Effector memory CD8-positive, alpha-beta T cell (primary cell): ENCODE measurements at places on chromosomes 5 and 9.

- peak overlapping the region; percentile 100 for H3K27ac ChIP-seq
- peak overlapping the region; percentile 92 for H3K4me3 ChIP-seq
- H3K4me1 ChIP-seq: peaks cover 60% of the 10 kb centered on the region
- no peaks in the 10 kb centered on the region for H3K27me3 ChIP-seq
These were observed 19.4 kb downstream of the GBGT1 start for GRCh38 chr9:133144142-133144903.

DNA sequence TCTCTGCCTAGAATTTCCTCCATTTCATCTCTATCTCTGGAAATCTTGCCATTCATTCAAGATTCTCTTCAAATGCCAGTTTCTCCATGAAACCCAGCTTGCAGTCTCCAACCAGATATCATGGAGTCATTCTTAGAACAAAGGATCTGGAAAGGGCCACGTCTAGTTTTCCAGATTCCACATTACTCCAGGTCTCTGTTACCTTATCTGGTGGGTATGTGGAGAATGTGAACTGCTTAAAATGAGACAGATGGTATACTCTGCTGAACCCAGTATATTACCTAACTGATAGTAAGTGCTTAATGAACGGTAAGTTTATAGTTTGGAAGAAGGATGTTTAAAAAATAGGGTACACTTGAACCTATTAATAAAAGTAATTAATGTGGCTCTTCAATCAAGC is 52.3 kb upstream of the ZSWIM6 start:
- no peak for DNase-seq
- H3K27ac ChIP-seq: no peak overlapping the region
- no peak overlapping the region for H3K4me3 ChIP-seq
- no peaks in the 10 kb centered on the region for H3K36me3 ChIP-seq

- no peaks in the 10 kb centered on the region for H3K27me3 ChIP-seq
- H3K4me3 ChIP-seq: no peak overlapping the region
- no peak overlapping the region for H3K27ac ChIP-seq
- no peak for DNase-seq
- peaks cover 16% of the 10 kb centered on the region for H3K4me1 ChIP-seq
These were observed 18.5 kb downstream of the MRPS27 start for GRCh38 chr5:72301557-72301956.

DNA sequence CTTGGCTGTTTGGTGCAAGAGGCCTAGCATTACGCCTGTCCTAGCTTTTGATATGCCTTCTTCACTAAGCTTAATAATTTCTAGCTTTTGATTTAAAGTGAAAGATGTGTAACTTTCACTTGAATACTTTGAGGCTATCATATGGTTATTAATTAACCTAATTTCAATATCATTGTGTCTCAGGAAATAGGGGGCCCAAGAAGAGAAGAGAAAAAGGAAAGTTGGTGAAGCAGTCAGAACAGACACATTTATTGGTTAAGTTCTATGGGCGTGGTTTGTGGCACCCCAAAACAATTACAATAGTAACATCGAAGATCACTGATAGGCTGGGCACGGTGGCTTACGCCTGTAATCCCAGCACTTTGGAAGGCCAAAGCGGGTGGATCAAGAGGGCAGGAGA is 40.9 kb upstream of the F2RL2 start:
- no peak for DNase-seq
- no peak overlapping the region for H3K4me3 ChIP-seq
- H3K36me3 ChIP-seq: peaks cover 66% of the 10 kb centered on the region
- no peaks in the 10 kb centered on the region for H3K27me3 ChIP-seq

GRCh38 chr5:148962761-148963324 is 100.0 kb downstream of the SH3TC2 start:
- H3K36me3 ChIP-seq: no peaks in the 10 kb centered on the region
- H3K4me3 ChIP-seq: no peak overlapping the region
- no peak for DNase-seq
- no peak overlapping the region for H3K27ac ChIP-seq

- no peak for DNase-seq
- peaks cover 27% of the 10 kb centered on the region for H3K36me3 ChIP-seq
- no peak overlapping the region for H3K4me3 ChIP-seq
- peaks cover 2% of the 10 kb centered on the region for H3K4me1 ChIP-seq
These were observed 64.8 kb downstream of the ERCC6L2 start for GRCh38 chr9:95940265-95940664.

DNA sequence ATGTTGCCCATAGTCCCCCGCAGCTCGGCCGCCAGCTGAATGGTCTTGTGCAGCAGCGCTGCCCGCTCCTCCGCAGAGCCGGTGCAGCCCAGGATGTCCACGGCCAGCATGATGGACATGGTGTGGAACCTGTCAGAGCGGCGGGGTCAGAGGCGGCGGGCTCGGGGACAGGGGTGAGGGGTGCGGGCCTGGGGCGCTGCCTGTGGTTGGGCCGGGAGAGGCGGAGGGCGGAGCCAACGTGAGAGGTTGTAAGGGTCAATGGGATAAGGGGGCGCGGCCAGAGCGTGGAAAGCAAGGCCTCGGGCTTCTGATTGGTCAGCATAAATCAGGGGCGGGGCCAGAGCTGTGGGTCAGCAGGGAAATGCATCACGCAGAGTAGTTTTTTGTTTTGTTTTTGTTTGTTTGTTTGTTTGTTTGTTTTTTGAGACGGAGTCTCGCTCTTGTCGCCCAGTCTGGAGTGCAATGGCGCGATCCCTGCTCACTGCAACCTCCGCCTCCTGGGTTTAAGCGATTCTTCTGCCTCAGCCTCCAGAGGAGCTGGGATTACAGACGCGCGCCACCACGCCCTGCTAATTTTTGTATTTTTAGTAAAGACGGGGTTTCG is 6.8 kb upstream of the TOR2A start:
- peaks cover 4% of the 10 kb centered on the region for H3K4me1 ChIP-seq
- peaks cover 96% of the 10 kb centered on the region for H3K36me3 ChIP-seq
